ENCODE measurements at places on chromosomes 4 and X.
A peak's percentile ranks its signal among the peaks of the same experiment; 100 is the strongest.

GRCh38 chrX:125998432-125998831 is 167.7 kb downstream of the DCAF12L2 start:
- DNase-seq, result peak; percentile 0

DNA sequence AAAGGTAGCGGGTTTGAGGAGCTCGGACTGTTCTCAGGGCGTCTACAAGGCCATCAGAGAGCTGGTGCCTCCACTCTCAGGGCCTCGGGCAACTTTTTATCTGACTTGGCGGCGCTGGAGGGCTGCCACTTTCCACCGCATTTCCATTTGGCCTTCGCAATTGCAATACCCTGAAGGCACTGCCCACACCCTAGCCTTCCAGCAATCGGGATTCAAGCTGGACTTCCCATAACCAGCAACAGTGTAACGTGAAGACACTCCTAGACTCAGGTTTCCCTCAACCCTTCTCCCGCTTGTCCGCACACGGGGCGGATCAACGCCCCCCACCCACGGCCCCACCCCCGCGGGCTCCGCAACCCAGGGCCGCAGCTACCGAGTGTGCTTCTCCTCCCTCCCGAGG is 50.2 kb upstream of the BCOR start:
- DNase-seq, result no peak

GRCh38 chrX:137748827-137749226 is 182.9 kb downstream of the ZIC3 start:
- DNase-seq, result no peak

DNA sequence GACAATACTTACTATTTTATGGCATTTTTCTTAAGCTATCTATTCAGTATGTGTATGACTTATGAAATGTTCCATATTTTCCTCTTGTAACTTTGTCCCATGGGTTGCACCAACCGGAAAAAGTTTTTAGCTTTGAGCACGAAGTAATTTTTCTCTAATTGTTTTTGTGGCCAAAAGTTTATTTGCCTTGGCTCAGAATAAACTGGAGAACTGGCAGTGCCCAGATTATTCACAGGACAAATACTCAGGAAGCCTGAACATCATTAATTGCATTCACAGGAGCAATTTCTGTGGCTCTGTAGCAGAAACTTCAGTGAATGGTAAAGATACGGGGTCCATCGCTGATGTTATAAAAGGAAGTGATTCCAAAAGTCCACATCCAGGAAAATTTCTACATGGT is 184.5 kb downstream of the ARHGAP10 start:
- DNase-seq, result no peak

DNA sequence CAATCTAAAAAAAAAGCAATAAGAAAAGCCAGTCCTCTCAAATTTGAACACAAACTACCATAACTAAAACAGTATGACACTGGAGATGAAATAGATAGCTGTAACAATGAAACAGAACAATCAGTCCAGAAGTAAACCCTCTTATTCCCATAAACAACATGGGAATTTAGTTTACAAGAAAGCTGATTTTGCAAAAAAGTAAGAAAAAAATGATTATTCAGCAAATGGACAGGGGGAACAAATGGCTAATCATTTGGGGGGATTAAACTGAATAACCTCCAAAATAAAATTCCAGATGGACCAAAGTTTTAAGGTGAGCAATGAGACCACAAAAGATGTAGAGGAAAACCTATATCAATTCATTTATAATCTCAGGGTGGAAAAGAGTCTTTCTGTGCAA is 16.1 kb upstream of the SASH3 start:
- no peak for DNase-seq

GRCh38 chr4:7808752-7809151 is 130.9 kb downstream of the AFAP1 start:
- no peak for DNase-seq

DNA sequence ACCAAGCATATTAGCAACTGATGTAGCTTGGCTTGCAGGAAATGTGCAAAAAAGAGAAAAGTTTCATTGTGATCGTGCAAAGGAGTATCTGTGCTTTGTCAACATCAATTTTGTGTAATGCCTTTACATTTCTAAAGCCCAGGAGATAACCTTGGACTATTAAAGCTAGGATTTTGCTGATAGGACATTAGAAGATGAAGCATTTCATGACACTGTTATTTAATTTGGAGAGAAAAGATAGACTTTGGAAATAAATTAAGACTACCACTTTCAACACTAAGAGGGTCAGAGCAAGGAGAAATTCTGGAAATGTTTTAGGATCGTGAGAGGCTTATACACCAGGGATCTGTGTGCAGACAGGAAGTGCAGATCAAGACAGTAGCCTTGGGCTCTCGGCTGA is 120.6 kb upstream of the MID1 start:
- no peak for DNase-seq

DNA sequence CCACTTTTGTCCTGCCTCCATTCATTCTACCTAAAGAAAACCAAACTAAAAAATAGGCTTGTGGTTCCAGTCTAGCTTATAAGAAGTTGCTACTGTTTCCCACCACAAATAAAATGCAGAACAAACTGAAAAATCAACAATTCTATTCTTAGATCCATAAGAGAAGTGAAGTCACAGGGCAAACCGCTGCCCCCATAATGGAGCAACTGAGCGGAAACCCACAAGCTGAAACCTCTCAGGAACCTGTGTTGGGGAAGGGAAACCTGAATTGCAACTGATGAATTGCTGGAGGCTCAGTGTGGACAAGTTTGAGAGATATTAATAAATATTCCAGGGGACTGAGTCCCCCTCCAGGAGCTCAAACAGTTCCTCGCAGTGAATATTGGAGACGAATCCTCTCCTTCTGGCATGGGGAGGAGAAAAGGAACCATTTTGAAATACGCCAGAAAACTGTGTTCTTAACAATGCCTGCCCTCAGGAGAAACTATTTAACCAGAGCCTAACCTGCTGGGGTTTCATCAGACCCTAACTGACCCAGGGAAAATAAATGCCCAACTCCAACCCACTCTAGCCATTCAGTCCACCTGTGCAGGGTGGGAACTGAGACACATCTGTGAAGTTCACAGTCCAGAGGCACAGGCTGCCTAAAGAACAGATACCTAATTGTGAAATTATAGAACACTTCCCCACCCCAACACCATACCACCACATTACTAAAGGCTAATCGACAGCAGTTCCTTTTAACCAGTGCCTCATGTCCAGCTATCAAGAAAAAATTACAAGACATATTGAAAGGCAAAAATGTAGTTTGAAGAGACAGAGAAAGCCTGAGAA is 22.8 kb upstream of the SH3RF1 start:
- no peak for DNase-seq

GRCh38 chrX:13651150-13651549 is 1.8 kb upstream of the TCEANC start:
- no peak for DNase-seq

DNA sequence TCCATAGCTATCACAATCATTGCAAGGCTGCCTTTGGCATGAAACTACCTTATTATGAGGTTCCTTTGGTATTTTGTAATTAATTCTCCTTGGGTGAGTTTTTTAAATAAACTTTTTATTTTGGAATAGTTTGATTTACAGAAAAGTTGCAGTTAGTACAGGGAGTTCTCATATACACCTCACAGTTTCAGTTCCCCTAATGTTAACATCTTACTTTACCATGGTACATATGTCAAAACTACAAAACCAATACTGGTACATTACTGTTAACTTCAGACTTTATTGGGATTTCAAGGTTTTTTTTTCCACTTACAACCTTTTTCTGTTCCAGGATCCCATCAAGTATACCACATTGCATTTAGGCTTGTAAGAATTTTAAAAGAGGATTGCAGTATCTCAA is 52.0 kb upstream of the RGN start:
- DNase-seq, result no peak

- DNase-seq, result no peak
These were observed 7.3 kb upstream of the CSF2RA start for GRCh38 chrX:1261285-1261684.

DNA sequence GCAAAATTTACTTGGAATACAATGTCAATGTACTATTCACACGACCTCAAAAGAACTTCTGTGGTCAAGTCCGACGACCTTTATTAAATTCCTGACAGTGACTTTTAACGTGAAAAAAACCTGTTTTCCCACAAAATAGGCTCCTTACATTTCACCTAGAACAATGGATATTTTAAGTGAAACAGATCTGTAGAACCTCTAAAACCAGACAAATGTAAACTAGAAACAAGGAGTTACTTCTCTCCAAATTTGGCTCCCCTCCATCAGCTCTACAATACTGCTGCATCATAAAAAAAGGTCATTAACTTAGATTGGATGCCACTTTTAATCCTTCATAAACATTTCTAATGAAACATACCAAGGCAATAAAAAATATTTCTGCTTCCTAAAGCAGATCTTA is 1.2 kb downstream of the NEK1 start:
- no peak for DNase-seq

GRCh38 chr4:147336252-147336651 is 144.6 kb upstream of the EDNRA start:
- DNase-seq, result no peak

GRCh38 chr4:142405695-142406498 is 440.2 kb downstream of the INPP4B start:
- peak; percentile 33 for DNase-seq

- no peak for DNase-seq
These were observed 136.4 kb upstream of the QRFPR start for GRCh38 chr4:121517241-121517640.

- no peak for DNase-seq
These were observed 101.4 kb downstream of the PAPSS1 start for GRCh38 chr4:107618656-107619055.

GRCh38 chr4:67198727-67199126 is 346.6 kb downstream of the CENPC start:
- DNase-seq, result no peak

GRCh38 chrX:125289920-125290319 is 29.8 kb upstream of the TEX13C start:
- no peak for DNase-seq

DNA sequence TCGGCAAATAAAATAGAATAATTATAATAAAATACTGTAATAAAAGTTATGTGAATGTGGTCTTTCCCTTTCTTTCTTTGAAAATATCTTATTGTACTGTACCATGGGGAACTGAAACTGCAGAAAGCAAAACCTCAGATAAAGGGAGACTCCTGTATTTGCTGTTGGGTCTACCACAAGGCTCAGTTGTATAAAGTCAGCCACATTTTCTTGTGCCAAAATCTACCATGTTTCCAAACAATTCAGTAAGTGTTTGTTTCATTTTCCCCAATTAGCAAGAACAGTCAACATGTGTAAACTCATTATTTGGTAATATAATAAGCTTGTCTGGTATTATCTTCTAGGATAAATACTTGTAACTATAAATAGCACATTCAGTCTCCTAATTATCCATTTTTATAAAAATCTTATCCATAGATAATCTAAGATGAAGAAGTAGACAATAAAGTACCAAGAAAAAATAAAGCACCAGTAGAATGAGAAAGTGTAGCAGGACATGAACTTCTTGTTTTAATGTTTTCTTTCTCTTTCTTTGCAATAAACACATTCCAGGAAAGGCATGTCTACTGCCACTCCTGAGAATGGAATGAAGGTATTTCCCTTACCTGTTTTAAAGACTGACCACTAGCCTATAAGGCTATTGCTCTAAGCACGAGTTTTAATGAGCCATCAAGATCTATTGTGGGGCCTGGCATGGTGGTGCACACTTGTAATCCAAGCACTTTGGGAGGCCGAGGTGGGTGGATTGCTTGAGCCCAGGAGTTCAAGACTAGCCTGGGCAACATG is 15.0 kb upstream of the OTUD4 start:
- DNase-seq, result no peak

GRCh38 chr4:150849016-150849415 is 166.1 kb downstream of the LRBA start:
- DNase-seq, result no peak

DNA sequence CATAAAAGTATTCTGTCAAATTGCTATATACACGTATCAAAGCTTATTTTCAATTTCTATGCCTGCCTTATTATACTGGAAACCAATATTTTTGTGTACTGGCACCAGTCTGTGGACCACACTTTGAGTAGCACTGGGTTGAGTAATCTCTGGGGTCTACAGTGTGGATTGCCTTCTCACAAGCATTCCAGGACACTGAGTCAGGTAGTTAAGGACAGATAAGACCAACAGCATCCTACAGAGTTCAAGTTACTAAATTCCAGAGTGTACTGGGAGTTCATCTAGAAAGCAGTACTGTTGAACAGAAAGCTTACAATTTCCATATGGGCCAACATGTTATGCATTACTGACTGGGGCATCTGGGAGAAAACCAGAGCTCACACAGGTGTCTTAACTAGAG is 61.8 kb downstream of the VMA21 start:
- DNase-seq, result no peak

DNA sequence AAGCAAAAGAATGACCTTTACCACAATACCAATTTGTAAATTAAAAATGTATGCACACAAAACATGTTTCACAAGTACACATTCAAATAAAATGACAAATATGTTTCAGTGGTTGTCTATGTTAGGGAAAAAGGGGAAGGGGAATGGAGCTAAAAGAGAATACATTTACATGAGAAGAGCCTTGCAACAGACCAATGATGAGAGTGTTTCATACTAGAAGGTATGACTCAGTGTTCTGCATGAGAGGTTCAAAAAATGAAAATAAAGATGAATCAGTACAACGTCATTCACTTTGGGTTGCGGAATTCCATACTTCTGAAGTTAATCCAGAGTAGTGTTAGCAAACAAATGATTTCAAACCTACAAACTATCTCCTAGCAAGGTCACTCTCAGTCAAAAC is 51.7 kb downstream of the RPGR start:
- peak; percentile 18 for DNase-seq

DNA sequence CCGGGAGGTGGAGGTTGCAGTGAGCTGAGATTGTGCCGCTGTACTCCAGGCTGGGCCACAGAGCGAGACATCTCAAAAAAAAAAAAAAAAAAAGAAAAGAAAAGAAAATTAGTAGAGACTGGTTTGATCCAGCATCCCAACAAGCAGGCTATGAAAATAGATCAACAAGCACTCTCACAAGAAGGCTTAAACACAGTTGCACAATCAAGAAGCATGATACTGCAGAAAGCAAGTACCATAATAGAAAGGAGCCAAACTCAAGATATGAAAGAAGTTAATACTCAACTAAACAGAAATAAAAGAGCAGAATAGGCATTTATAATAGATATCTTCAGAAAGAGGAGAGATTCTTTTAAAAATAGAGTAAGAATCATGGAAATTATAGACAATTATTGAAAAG is 10.6 kb downstream of the TLR6 start:
- DNase-seq, result no peak

GRCh38 chr4:92303621-92304027 is at the start of gene GRID2:
GRID2 (plus strand) TSS chr4:92303966.
- DNase-seq, result no peak

- DNase-seq, result no peak
These were observed 79.8 kb upstream of the LANCL3 start for GRCh38 chrX:37491686-37492085.

Measured in SW 1271 (cell line).